ENCODE measurements at places on chromosomes 3 and 15. TPM values are rescaled to one million over a fixed set of nuclear protein-coding genes. Genes with fewer than 3 reads are reported as not detected.

GRCh38 chr15:60299452-60300047, 98.2 kb downstream of the ANXA2 start:
- DNase-seq, result no peak
- no peaks in the 10 kb centered on the region for H3K36me3 ChIP-seq
- no peak overlapping the region for H3K27ac ChIP-seq
- H3K4me1 ChIP-seq, result no peaks in the 10 kb centered on the region
- no peak overlapping the region for H3K4me3 ChIP-seq

Gene BCL2A1
- total RNA-seq, result 47.1 TPM

- no peaks in the 10 kb centered on the region for H3K27me3 ChIP-seq
- H3K36me3 ChIP-seq, result no peaks in the 10 kb centered on the region
- H3K4me3 ChIP-seq, result no peak overlapping the region
- DNase-seq, result no peak
- peaks cover 24% of the 10 kb centered on the region for H3K4me1 ChIP-seq
- no peak overlapping the region for H3K27ac ChIP-seq
Observed at GRCh38 chr15:94243418-94243817, 12.1 kb downstream of the MCTP2 start.

- peak; percentile 31 for DNase-seq
- peaks cover 69% of the 10 kb centered on the region for H3K36me3 ChIP-seq
- peak overlapping the region; percentile 2 for H3K4me3 ChIP-seq
- H3K27ac ChIP-seq, result peak overlapping the region; percentile 88
- no peaks in the 10 kb centered on the region for H3K27me3 ChIP-seq
Observed at GRCh38 chr3:71189480-71189879, 394.0 kb downstream of the FOXP1 start.

GRCh38 chr15:41647262-41647661, 12.9 kb upstream of the MGA start:
- no peaks in the 10 kb centered on the region for H3K4me1 ChIP-seq
- DNase-seq, result no peak
- H3K27me3 ChIP-seq, result no peaks in the 10 kb centered on the region
- H3K27ac ChIP-seq, result no peak overlapping the region
- no peaks in the 10 kb centered on the region for H3K36me3 ChIP-seq

DNA sequence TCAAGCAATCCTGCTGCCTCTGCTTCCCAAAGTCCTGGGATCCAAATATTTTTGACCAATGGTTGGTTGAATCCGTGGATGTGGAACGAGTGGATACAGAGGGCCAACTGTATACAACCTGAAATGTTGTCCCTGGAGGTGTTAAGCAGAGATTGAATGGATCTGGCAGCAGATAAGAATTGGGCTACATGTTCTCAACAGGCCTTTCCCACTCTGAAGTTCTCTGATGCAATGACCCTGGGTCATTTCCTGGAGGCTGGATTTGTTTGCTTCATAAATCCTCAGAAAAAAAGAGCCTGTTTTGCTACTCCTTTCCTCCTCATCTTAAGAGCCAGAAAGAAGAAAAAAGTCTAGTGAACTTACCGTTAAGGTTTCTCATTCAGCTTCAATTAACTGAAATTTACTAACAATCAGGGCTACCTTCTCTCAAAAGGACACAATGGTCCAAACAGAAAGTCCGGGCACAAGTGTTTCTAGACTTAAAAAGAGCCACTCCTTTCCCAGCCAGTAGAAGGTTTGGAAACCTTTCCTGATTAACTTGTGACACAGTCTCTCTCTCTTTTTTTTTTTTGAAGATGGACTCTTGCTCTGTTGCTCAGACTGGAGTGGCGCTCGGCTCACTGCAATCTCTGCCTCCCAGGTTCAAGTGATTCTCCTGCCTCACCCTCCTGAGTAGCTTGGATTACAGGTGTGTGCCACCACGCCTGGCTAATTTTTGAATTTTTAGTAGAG, 6.5 kb downstream of the ARHGEF3 start:
- peaks cover 68% of the 10 kb centered on the region for H3K4me1 ChIP-seq
- peak overlapping the region; percentile 87 for H3K4me3 ChIP-seq
- H3K27me3 ChIP-seq, result no peaks in the 10 kb centered on the region
- H3K27ac ChIP-seq, result peak overlapping the region; percentile 87
- DNase-seq, result no peak
- peaks cover 55% of the 10 kb centered on the region for H3K36me3 ChIP-seq

Gene CCDC54
- not detected for total RNA-seq

GRCh38 chr3:177795859-177796258, 598.6 kb upstream of the TBL1XR1 start:
- no peak overlapping the region for H3K4me3 ChIP-seq
- no peaks in the 10 kb centered on the region for H3K36me3 ChIP-seq
- peak overlapping the region; percentile 79 for H3K27ac ChIP-seq
- no peak for DNase-seq
- H3K27me3 ChIP-seq, result no peaks in the 10 kb centered on the region
- H3K4me1 ChIP-seq, result peaks cover 21% of the 10 kb centered on the region

All from activated CD8-positive, alpha-beta T cell treated with anti-CD3 and anti-CD28 coated beads for 36 hours (primary cell).